ENCODE measurements at places on chromosomes 12 and 14.

DNA sequence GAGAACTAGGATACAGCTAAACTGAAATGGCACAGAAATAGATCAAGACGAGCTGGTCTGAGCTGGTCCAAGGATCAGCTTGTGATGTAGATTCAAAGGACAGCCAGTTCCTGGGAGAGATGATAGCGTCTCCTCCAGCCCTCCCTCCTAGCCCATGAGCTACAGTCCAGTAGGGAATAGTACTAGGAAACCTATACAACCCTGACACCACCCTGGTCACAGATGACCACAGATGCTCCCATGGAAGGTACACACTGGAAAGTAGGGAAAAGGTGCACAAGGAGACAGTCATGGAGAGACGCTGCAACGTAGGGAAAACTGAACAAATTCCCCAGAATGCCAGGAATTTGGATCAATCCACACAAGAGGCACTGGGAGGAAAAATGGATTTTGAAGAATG is 6.9 kb downstream of the GCH1 start:
- DNase-seq = no peak

- DNase-seq = no peak
These were observed 155.8 kb downstream of the TPH2 start for GRCh38 chr12:72094490-72094889.

- DNase-seq = peak; percentile 59
These were observed 86.7 kb downstream of the NCOR2 start for GRCh38 chr12:124480469-124481256.

GRCh38 chr12:32382226-32382625 is 17.1 kb upstream of the FGD4 start:
- DNase-seq = no peak

DNA sequence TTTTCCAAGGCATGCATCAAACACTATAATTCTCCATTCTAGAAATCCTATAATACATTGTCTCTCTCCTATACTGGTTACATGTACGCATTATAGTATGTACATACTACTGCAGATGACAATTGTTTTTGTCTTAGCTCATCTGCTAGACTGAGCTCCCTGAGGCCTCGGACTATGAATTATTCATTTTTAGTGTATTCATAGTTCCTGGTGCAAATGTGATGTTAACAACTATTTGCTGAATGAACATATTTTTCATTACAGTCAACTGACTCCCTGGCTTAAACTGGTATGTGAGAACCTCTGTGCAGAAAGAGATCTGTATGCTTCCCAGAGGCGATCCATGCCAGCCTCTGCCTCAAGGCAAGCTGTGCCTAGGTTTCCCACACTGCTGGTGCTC is 91.8 kb upstream of the PARP11 start:
- no peak for DNase-seq

DNA sequence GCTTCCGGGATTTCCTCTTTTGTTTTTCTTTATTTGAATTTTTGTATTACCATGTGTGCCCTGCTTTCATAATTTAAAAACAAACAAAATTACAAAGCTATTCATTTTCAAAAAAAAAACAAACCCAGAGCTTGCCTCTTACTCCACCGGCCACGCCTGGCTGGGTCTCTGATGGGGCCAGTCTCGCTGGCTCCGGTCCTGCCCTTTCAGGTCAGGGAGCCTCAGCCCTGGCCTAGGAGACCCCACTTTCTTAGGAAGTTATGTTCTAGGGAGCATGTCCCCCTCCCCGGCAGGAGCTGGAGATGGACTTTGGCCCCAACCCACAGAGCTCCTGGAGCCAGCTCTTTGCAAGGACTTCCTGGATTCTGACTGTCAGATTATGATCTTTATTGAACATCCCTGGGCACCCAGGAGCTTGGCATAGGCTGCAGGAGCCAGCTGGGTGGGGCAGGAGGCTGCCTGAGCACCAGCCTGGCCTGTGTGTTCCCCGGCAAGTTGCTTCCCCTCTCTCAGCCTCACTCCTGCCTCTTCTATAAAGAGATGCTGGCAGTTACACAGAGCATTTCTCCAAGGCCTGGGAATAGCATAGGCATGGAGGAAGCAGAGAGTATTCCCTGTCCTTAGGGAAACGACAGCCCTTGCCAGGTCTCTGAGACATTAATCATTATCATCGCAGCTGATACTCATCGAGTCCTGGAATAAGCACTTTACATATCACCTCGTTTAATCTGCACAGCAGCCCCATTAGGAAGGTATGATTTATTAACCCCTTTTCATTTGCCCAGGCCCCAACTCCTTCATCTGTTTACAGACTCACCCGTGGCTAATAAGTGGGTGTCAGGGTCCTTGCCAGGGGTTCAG is 3.5 kb downstream of the DEGS2 start:
- DNase-seq = no peak

DNA sequence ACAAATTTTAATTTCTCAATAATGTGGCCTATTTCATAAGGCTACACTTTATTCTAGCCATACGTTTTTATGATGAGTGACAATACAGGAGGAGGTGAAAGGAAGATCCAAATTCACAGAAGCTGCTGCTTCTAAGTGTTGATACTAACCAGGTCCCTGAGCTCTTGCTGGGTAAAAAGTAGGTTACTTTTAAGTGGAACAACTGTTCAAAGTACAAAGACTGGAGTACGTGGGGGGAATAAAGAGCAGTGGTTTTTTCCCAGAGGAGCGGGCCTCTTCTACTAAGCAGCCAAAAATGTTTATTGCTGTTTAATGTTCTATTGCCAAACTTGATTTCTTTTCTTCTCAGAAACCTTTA is 301.8 kb downstream of the AEBP2 start:
- DNase-seq = no peak

- DNase-seq = no peak
These were observed 43.0 kb downstream of the SMOC1 start for GRCh38 chr14:69922198-69922597.

- DNase-seq = no peak
These were observed 1.9 kb upstream of the HOXC5 start for GRCh38 chr12:54030889-54031471.

DNA sequence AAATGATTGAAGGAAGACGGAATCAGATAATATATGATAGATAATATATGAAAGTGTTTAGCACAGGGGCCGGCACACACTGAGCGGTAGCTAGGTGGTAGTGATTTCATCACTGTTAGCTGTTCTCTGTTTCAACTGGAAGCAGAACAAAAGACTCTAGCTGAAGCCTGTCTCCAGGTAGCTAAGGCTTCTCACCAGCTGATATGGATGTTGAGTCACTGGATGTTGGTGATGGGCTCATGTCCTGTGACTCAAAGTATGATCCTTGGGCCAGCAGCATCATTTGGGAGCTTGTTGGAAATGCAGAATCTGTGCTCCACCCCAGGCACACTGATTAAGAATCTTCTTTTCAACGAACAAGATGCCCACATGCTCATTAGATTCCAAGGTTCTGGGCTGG is 21.7 kb upstream of the KCNA5 start:
- DNase-seq = no peak

GRCh38 chr12:104974626-104975290 is 11.4 kb upstream of the NOPCHAP1 start:
- DNase-seq = peak; percentile 16

- DNase-seq = peak; percentile 33
These were observed 8.8 kb upstream of the ASPG start for GRCh38 chr14:104076743-104077142.

- no peak for DNase-seq
These were observed 56.5 kb upstream of the CFL2 start for GRCh38 chr14:34770901-34771300.

- DNase-seq = no peak
These were observed 3.5 kb upstream of the RNASE4 start for GRCh38 chr14:20680843-20681347.

- no peak for DNase-seq
These were observed 298.5 kb downstream of the NPAS3 start for GRCh38 chr14:33237115-33237740.

- no peak for DNase-seq
These were observed 140.6 kb downstream of the FBXL14 start for GRCh38 chr12:1453810-1454209.

DNA sequence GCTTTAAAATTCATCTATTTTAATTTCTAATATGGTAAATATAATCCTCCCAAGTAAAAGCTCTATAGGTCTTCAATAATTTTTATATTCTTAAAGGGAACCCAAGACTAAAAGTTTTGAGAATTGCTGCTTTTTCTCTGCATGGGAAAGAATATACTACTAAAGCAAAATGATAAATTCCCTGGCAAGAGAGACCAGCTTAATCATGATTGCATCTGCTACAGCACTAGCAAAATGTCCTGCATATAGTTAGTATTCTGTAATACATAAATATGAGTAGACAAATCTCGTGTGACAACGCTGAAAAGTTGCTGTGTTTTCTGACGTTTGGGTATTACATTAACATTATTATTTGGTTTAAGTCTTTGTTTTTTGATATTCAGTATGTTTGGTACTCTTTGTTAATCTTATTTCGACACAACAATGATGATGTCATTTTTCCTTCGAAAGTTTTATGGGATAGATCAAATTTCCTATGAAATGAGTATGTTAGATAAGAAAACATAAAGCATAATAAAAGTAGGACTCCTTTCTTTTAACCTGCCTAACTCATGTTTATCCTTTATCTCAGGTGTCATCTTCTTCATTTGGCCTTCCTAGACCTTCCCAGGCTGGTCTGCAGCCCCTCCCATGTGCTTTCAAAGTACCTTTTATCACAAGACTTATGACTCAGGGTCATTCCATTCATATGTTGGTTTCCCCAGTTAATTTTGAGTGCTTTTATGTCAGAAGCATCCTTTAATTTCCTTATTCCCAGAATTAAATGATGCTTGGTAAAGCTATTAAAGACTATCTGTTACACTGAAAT is 321.9 kb downstream of the RAD51B start:
- DNase-seq = no peak

GRCh38 chr12:56863789-56864188 is 70.4 kb downstream of the SDR9C7 start:
- DNase-seq = no peak

DNA sequence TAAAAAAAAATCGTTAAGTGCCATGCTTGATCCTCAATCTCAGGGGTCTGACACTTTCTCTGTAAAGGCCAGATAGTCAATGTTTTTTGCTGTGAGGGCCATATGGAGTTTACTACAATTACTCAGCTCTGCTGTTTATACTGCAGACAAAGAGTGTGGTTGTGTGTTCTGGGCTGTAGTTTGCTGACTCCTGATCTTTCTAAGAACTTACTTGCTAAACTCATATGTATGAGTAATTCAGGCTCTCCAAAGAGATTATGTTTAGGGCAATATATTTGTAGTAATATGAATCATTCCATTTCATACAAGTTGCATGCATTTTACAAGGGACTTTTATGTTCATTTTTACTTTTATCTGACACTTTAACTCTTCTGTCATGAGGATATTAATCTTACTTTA is 188.2 kb downstream of the TMTC2 start:
- DNase-seq = no peak

DNA sequence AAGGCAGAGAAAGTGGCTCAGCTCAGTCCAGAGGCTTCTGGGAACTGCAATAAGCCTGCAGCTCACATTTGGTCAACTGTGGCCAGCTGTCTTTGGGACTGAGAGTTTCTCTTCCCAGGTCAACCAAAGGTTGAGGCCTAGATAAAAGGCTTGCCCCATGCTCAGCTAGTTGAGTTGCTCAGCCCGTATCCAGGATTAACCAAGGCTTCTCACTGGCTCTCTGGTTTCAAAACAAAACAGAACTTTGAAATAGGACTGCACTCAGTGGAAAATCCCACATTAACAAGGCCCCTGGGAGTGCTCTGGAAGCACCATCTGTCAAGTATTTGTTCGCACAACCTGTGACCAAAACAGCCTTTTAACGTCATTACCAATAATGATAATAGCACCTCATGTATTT is 40.3 kb upstream of the NUAK1 start:
- DNase-seq = no peak

Data from CD4-positive, alpha-beta T cell treated with Interleukin-17A for 1 hour (primary cell).